ENCODE measurements at places on chromosomes 1 and 21.

- no peaks in the 10 kb centered on the region for H3K27me3 ChIP-seq
- H3K4me1 ChIP-seq: peaks cover 16% of the 10 kb centered on the region
- DNase-seq: no peak
Observed at GRCh38 chr1:246482805-246483568, 24.1 kb downstream of the SMYD3 start.

- H3K27me3 ChIP-seq: no peaks in the 10 kb centered on the region
- peaks cover 56% of the 10 kb centered on the region for H3K4me1 ChIP-seq
- no peaks in the 10 kb centered on the region for H3K36me3 ChIP-seq
- H3K27ac ChIP-seq: peak overlapping the region; percentile 78
Observed at GRCh38 chr1:151829352-151830046, 2.1 kb downstream of the RORC start.

DNA sequence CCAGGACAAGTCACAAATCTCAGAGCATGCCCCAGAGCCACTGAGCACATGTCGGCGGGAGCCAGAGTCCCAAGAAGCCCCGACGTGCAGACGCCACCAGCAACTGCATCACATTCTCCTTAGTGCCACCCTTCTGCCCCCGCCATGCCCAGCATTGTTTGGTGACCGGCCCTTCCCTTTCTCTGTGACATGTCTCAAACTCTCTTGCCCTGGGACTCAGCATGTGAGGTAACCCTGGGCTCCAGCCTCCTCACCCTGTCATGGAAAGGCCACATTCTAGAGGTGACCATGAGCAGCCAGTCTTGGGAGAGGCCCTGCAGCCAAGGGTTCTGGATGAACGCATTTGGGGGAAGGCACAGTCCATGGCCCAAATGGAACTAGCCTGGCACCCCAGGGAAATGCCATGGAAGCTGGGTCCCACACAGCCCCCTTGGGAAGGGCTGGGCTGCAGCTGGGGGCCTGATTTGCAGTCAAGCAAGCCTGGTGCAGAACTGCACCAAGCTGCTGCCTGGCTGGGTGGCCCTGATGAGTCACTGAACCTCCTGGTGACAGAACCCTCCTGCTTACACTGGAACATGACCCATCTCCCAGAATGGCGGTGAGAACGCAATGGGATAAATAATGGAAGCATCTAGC lies 94.4 kb downstream of the ITPKB start:
- no peak overlapping the region for H3K27ac ChIP-seq
- no peaks in the 10 kb centered on the region for H3K27me3 ChIP-seq
- H3K4me3 ChIP-seq: no peak overlapping the region
- DNase-seq: no peak
- H3K36me3 ChIP-seq: peaks cover 73% of the 10 kb centered on the region

- no peaks in the 10 kb centered on the region for H3K27me3 ChIP-seq
- DNase-seq: no peak
- no peak overlapping the region for H3K27ac ChIP-seq
- no peak overlapping the region for H3K4me3 ChIP-seq
- H3K36me3 ChIP-seq: no peaks in the 10 kb centered on the region
Observed at GRCh38 chr1:68600049-68600661, 103.3 kb upstream of the DEPDC1 start.

DNA sequence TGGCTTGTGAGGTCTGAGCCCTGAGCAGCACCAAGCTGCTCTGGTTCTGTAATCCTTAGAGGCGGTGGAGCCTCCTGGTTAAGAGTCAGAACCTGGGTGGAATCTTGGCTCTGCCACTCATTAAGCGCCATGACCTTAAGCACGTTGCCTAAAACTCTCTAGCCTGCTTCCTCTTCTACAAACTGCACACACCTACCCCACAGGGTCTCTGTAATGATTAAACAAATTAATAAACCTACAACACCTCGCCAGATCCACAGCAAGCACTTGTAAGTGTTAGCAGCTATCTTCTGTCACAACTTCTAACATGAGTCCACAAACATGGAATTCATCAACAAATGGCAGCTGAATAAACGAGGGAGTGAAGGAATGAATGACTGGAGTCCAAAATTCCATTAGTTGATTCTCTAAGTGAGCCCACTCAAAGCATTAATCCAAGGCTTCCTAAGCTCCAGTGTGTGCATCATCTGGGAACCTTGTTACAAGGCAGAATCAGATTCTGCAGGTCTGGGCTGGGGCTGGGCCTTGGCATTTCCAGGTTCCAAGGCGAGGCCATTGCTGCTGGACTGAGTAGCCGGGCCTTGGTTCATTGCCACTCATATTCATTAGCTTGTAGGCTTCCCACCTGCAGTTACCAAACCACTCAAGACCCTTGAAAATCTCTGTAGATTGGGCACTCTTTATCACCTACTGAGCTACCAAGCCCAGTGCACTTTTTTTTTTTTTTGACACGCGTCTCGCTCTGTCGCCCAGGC lies 168.6 kb downstream of the HIVEP3 start:
- H3K4me1 ChIP-seq: peaks cover 79% of the 10 kb centered on the region
- H3K4me3 ChIP-seq: no peak overlapping the region
- DNase-seq: no peak
- no peaks in the 10 kb centered on the region for H3K27me3 ChIP-seq
- peak overlapping the region; percentile 33 for H3K27ac ChIP-seq
- H3K36me3 ChIP-seq: peaks cover 3% of the 10 kb centered on the region

GRCh38 chr21:28632755-28633408 lies 359.8 kb downstream of the LTN1 start:
- no peaks in the 10 kb centered on the region for H3K36me3 ChIP-seq
- H3K27ac ChIP-seq: no peak overlapping the region
- H3K4me1 ChIP-seq: peaks cover 7% of the 10 kb centered on the region
- H3K27me3 ChIP-seq: no peaks in the 10 kb centered on the region
- no peak overlapping the region for H3K4me3 ChIP-seq

- H3K27ac ChIP-seq: no peak overlapping the region
- no peaks in the 10 kb centered on the region for H3K4me1 ChIP-seq
- no peak for DNase-seq
- peaks cover 69% of the 10 kb centered on the region for H3K36me3 ChIP-seq
- H3K4me3 ChIP-seq: no peak overlapping the region
Observed at GRCh38 chr1:46263146-46263545, 15.6 kb downstream of the RAD54L start.

DNA sequence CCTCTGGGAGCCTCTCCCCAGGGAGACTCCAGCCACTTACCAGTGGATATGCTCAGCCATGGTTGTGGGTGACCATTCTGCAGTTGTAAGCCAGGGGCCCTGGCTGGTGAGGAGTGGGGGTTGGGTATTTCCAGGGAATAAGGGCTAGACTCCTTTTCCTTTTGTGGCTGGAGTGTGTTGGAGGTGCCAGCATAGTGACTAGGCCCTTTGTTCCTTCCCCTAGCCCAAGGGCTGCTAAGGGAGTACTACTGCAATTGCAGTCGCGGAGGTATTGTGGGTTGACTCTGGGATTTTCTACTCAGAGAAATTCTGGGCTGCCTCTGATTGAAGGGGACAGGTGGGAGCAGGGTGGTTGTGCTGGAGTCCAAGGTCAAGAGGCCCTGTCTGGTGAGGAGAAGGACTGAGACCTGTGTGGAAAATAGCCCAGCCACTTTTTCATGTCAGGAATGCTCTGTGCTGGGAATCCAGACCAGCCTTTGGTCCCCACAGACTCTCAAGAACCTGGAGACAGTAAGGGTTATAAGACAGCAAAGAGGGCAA lies 43.1 kb downstream of the MROH9 start:
- no peaks in the 10 kb centered on the region for H3K36me3 ChIP-seq
- no peaks in the 10 kb centered on the region for H3K4me1 ChIP-seq
- no peak overlapping the region for H3K4me3 ChIP-seq
- H3K27ac ChIP-seq: no peak overlapping the region

GRCh38 chr1:54931275-54931840 lies 44.4 kb upstream of the DHCR24 start:
- H3K27ac ChIP-seq: no peak overlapping the region
- H3K4me3 ChIP-seq: no peak overlapping the region
- no peak for DNase-seq
- no peaks in the 10 kb centered on the region for H3K4me1 ChIP-seq
- no peaks in the 10 kb centered on the region for H3K36me3 ChIP-seq

GRCh38 chr21:14403681-14404318 lies 20.9 kb upstream of the HSPA13 start:
- H3K27me3 ChIP-seq: peaks cover 4% of the 10 kb centered on the region
- no peaks in the 10 kb centered on the region for H3K36me3 ChIP-seq
- peaks cover 1% of the 10 kb centered on the region for H3K4me1 ChIP-seq
- DNase-seq: no peak

GRCh38 chr1:212287261-212287895 lies 2.2 kb downstream of the PPP2R5A start:
- no peaks in the 10 kb centered on the region for H3K27me3 ChIP-seq
- peak overlapping the region; percentile 96 for H3K27ac ChIP-seq
- no peak for DNase-seq
- H3K4me3 ChIP-seq: peak overlapping the region; percentile 98
- peaks cover 49% of the 10 kb centered on the region for H3K4me1 ChIP-seq
- H3K36me3 ChIP-seq: peaks cover 13% of the 10 kb centered on the region

DNA sequence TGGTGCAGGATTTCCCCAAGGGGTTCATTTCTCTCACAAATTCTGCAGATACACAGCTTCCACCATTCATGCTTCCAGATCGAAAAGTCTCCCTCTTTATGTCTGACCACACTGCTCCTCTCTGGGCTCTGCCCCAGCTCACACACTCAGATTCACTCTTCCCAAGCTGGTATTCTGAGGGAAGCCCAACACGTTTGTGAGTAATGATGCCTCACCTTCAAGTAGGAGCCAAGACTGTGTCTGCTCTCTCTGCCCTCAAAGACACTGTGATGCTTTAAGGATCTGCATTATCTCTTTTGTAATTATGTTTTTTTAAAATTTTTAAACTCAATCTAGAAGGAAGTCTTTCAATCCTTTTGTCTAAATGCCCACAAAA lies 19.8 kb downstream of the PRAMEF11 start:
- no peak for DNase-seq
- H3K4me1 ChIP-seq: no peaks in the 10 kb centered on the region
- peaks cover 2% of the 10 kb centered on the region for H3K27me3 ChIP-seq
- H3K4me3 ChIP-seq: no peak overlapping the region

GRCh38 chr1:74356493-74356892 lies 121.3 kb downstream of the TNNI3K start:
- no peak overlapping the region for H3K4me3 ChIP-seq
- no peak for DNase-seq
- H3K4me1 ChIP-seq: no peaks in the 10 kb centered on the region
- no peak overlapping the region for H3K27ac ChIP-seq

- no peak overlapping the region for H3K4me3 ChIP-seq
- H3K27ac ChIP-seq: no peak overlapping the region
- H3K27me3 ChIP-seq: peaks cover 11% of the 10 kb centered on the region
- H3K4me1 ChIP-seq: peaks cover 10% of the 10 kb centered on the region
- no peaks in the 10 kb centered on the region for H3K36me3 ChIP-seq
- no peak for DNase-seq
Observed at GRCh38 chr1:218367118-218367517, 22.0 kb downstream of the TGFB2 start.

GRCh38 chr21:46266946-46267345 lies 18.5 kb downstream of the MCM3AP start:
- H3K4me3 ChIP-seq: no peak overlapping the region
- no peaks in the 10 kb centered on the region for H3K4me1 ChIP-seq
- no peak for DNase-seq
- H3K27me3 ChIP-seq: no peaks in the 10 kb centered on the region

DNA sequence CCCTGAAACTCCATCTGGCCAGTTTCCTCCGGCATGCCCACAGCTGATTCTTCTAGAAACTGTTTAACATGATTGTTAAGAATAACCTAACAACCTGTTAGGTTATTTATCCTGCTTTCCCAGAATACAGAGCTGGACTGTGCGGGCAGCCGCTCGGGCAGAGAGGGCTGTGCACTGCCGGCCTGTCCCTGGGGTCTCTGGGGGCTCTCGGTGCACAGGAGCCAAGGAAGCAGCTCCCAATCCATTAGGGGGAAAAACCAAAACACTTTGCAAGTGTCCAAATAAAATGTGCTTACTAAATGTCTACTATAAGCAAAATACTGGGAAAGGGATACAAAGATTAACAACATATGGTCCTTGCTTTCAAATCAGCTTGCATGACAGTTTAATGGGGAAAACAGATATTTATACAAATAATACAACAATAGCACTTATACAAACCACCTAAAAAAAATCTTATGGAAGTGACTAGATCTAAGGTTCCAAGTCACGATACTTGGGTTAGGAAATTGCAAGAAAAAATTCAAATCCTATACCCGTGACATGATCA lies 50.7 kb downstream of the HLCS start:
- H3K27ac ChIP-seq: no peak overlapping the region
- no peak overlapping the region for H3K4me3 ChIP-seq
- DNase-seq: no peak
- H3K4me1 ChIP-seq: peaks cover 8% of the 10 kb centered on the region
- H3K27me3 ChIP-seq: no peaks in the 10 kb centered on the region

DNA sequence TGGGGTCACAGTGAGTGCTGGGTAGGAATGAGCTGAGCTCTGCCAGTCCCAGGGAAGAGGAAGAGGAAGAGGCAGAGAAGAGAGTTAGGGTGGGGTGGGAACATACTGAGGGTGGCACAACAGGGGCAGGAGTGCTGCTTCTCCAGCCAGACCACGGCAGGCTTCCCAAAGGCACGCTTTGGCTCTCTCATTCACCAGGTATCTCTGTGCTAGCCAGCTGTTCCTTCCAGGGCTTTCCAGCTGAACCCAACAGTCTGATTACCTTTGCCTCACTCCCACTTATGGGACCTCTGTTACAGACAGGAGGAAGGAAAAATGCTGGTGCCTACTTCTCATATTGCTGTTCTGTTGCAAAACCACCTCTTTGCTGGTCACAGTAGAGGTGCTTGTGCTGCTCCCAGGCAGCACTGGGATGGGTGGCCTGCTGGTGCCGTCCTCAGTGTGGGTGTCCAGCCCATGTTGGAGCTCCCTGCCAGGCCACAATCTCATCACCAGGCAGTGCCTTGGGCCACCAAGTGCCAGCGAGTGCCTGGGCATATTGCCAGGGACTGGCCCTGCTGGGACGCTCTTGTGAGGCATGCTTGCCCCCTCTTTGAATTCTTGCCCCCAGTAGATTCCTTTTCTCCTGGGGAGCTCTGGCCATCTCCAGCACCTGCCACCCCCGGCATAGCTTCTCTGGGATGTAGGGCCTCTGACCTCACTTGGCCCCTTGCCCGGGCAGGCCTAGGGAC lies 2.1 kb downstream of the ADORA1 start:
- no peak for DNase-seq
- H3K27ac ChIP-seq: no peak overlapping the region
- no peak overlapping the region for H3K4me3 ChIP-seq
- peaks cover 4% of the 10 kb centered on the region for H3K4me1 ChIP-seq

- no peak overlapping the region for H3K27ac ChIP-seq
- H3K27me3 ChIP-seq: peaks cover 4% of the 10 kb centered on the region
- H3K4me1 ChIP-seq: no peaks in the 10 kb centered on the region
- H3K4me3 ChIP-seq: no peak overlapping the region
- no peaks in the 10 kb centered on the region for H3K36me3 ChIP-seq
- DNase-seq: no peak
Observed at GRCh38 chr1:3168678-3169077, 99.7 kb downstream of the PRDM16 start.

- H3K27ac ChIP-seq: no peak overlapping the region
- peaks cover 3% of the 10 kb centered on the region for H3K4me1 ChIP-seq
- no peaks in the 10 kb centered on the region for H3K27me3 ChIP-seq
- no peak overlapping the region for H3K4me3 ChIP-seq
- no peak for DNase-seq
Observed at GRCh38 chr1:246291127-246291526, 216.0 kb downstream of the SMYD3 start.
